CD4-positive, alpha-beta T cell treated with Interleukin-6 for 4 hours (primary cell): ENCODE measurements at places on chromosomes 2 and 18.

GRCh38 chr2:54830546-54830945 lies 107.1 kb downstream of the EML6 start:
- no peak for DNase-seq

- no peak for DNase-seq
Measured at GRCh38 chr2:233821709-233822100, 32.6 kb downstream of the HJURP start.

DNA sequence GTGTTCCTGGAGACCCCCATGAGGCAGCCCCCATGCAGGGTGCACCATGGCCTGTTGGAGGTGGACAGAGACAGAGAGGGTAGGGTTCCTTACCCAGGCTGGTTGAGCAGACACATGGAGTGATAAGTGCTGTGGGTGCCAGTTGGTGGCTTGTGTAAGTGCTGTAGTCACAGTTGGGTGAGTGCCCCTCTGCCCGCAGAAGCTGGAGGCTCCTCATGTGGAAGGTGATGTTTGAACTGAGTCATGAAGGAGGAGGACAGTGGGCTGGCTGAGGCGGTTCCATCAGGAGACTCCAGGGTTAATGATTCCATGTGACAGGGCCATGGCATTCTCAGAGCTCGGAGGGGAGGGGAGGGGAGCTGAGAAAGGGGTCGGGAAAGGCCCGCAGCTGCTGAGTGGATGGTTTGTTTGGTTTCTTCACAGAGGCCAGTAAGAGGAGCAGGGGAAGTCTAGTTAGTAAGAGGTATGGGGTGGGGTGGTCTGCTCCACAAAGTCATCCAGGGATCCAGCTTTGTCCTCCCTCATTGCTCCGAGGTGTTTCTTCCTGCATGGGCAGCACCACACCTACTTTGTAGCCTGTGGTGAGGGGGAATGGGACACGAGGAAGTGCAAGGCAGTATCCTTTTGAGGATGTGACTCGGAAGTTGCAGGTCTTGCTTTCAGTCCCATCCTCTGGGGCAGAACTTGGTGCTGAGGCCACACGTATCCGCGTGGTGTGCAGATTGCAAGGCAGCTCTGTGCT lies 13.6 kb downstream of the IMPA2 start:
- no peak for DNase-seq

GRCh38 chr2:3659447-3660432 lies 1.7 kb downstream of the ALLC start:
- DNase-seq = no peak

DNA sequence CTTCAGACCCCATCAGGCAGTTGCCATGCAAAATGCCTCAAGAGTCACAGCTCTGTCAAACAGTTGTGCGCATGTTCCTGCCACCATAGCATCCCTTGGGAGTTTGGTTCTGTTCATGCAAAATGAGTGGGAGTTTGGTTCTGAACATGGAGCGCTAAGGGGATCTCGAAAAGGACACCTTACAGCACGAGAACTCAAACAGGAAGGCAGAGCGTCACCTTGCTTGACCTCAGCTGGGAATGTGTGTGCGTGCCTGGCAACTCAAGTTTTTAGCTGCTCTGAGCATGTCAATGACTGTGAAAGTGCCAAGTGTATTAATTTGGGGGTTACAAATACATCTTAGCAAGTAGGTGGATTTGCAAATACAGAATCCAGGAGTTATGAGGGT lies 16.6 kb downstream of the MALL start:
- DNase-seq = no peak

GRCh38 chr2:126831234-126832005 lies 67.3 kb upstream of the TEX51 start:
- DNase-seq = no peak

DNA sequence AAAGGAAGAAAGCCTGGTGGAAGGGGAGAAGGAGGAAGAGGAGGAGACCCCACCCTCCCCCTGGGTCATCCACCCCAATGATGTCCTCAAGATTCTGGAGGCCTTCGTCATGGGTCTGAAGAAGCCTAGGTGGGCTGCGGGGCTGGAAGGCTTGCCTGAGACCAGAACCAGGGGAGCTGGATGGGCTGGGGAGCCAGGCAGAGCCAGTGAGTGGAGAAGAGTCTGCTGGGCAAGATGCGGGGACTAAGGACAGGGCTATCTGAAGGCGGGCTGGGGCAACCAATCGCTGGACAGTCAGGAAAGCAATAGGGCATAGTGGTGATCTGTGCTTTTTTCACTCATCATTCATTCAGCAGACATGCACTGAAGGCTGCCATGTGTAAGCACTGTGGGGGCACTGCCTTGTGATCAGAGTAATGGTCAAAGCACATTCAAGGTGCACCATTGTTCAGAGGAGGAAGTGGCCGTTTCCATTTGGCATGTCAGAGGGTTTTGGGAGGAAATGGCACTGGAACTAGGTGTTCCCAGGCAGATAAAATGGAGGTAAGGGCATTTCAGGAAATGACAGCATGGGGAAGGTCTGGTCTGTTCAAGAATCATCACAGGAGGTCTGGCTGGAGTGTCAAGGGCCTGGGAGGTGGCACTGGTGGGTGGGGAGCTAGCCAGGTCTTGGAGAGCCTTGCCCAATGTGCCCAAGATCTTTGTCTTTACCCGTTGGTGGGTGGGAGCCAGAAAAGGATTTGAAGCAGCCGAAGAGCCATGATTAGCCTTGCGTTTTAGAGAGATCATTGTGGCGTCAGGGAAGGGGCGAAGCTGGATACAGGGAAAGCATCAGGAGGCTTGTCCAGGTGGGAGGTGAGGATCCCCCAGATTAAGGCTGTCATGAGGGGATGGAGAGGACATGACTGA lies 24.2 kb downstream of the OTOF start:
- no peak for DNase-seq

GRCh38 chr2:38875227-38875575 lies 533 bp downstream of the DHX57 start:
- DNase-seq = no peak

DNA sequence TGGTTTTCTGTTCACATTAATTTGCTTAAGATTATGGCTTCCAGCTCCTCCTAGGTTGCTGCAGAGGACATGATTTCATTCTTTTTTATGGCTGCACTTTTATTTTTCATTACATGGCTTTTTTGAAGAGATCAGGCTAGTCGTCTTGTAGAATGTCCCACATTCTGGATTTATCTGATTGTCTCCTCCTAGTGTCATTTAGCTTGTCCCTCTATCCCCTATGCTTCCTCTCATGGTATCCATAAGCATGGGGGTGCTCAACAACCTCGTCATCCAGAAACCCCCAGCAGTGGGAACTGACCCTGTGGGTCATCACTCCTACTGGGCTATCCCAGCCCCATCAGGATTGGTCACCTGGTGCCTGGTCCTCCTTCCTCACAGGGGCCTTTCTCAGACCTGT lies 49.6 kb downstream of the SERTAD2 start:
- no peak for DNase-seq

- no peak for DNase-seq
Measured at GRCh38 chr2:131085646-131086045, 7.6 kb downstream of the FAM168B start.

- DNase-seq = no peak
Measured at GRCh38 chr18:3346487-3346886, 84.6 kb downstream of the MYL12B start.

DNA sequence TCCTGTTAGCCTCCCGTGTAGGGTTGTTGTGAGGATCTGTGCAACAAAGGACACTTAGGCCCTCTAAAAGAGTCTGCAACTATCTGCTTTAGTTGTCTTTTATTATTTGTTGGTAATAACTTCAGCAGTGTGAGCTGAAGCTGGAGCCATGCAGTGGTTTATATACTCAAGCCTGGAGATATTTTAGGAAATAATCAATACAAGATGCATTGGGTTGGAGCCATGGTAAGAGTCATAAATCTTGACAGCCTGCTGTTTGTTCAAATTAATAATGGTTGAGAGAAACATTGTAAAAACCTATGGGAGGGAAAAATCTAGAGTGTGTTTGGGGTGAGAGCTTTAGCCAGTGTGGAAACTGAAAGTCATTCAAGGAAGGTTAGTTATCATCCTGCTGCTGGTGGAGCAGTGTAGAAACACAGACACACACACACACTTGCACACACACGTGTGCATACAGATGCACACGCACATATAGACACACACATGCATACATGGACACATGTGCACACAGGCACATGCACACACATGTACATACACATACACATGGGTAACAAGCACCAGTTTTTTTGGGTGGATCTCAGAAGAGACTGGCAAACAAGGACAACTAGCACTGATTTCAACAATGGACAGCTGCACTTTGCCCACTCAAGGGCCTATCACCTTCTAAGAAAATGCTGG lies 51.0 kb downstream of the ACOXL start:
- no peak for DNase-seq

- no peak for DNase-seq
Measured at GRCh38 chr2:171793691-171794678, 100.1 kb downstream of the SLC25A12 start.

GRCh38 chr2:8491296-8492027 lies 190.4 kb upstream of the ID2 start:
- DNase-seq = no peak

DNA sequence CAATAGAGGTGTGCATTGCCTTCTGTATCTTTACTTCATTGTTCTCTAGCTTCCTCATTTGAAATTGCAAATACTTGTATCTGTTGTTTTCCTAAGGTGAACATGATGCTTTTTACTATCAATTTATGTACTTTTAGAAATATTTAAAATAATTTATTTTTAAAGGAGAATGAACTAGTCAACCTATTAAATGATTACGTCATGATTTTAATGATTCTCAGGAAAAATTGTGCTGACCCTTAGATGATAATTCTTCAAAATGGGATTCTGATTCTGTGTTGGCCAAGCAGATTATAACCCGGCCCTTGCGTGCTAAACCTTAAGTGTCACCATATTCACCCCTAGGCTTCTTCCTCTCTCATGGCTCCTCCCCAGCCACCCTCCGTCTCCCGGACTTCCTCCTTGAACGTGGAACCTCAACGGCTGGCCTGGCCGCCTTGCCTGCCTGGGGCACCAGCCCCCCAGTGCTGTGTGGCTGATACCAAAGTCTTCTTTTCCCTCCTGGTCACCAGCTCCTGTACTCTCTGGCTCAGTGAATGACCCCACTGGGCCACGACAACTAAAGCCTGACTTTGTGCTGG lies 292.0 kb downstream of the GBX2 start:
- DNase-seq = no peak

DNA sequence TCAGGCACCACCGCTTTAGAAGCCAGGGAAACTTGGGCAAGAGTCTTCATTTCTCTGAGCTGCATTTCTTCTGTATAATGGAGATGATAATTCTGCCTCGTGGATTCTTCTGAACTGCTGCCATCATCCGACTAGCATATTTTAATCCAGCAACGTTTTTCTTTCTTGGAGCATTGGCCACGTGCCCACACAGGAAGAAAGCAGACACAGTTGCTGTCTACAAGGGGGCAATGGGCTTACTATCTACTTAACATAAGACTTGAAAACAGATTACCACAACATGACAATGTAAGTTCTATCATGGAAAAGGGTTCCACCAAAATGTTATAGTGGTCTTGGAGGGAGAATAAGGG lies 176.5 kb downstream of the FAM210A start:
- no peak for DNase-seq
